ENCODE measurements at places on chromosomes 5 and 9.

- DNase-seq, result no peak
Observed at GRCh38 chr9:115689331-115689730, 464.3 kb upstream of the PAPPA start.

- DNase-seq, result no peak
Observed at GRCh38 chr5:141533897-141534296, 45.0 kb downstream of the PCDHGC5 start.

DNA sequence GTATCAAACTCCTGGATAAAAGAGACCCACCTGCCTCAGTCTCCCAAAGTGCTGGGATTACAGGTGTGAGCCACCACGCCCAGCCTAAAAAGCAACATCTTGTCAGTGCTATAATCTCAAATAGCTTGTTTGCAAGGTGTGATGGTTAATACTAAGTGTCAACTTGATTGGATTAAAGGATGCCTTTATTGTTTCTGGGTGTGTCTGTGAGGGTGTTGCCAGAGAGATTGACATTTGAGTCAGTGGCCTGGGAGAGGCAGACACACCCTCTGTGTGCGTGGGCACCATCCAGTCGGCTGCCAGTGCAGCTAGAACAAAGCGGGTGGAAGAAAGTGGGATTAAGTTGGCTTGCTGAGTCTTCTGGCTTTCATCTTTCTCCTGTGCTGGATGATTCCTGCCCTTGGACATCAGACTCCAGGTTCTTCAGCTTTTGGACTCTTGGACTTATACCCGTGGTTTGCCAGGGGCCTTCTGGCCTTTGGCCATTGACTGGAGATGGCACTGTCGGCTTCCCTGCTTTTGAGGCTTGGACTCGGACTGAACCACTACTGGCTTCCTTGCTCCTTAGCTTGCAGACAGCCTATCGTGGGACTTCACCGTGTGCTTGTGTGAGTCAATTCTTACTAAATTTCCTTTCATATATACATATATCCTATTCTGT, 28.1 kb downstream of the TARS1 start:
- no peak for DNase-seq

GRCh38 chr5:91379914-91380490, 3.1 kb downstream of the ARRDC3 start:
- peak; percentile 90 for DNase-seq

DNA sequence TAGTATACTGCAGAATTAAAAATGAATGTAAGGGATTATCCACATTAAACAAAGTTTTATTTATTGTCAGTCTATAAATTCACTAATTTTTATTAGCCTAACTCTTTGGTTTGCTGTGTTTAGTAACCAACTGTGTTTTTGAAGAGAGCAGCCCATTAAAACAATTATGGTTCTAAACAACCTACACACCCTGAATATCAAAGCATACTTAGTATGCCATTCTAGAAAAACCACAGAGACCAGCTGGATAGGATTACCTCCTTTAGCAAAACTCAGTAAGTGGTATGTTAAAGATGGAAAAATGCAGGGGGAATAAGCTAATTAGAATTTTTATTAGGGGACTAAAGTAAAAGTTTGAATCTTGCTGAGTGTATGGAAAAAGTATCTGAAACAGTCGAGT, 1981.7 kb upstream of the NUDT12 start:
- no peak for DNase-seq

DNA sequence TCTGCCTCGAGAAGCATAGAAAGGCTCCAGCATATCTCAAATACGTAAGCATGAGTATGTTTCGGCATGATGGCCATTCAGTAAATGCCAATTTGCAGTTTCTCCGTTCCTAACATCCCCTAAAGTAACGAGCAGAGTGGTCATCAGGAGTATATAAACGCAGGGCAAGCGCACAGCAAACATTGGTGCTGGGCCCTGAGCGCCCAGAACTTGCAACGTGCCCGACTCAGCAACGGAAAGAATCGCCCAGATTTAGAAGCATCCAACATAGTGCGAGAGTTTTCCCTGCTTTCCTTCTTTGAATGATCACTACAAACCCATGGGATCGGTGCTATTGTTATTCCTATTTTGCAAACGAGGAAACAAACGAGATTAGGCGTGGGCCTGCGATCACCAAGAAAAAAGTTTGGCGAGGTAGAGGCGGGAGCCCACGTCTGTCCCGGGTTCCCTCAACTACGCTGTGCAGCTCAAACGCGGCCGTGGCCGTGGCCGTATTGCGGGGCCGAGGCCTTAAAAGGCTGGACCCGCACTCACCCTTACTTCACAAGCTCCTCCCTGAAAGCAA, 505 bp downstream of the RPS14 start:
- DNase-seq, result no peak

GRCh38 chr5:64295101-64295500, 129.5 kb downstream of the RNF180 start:
- no peak for DNase-seq

- no peak for DNase-seq
Observed at GRCh38 chr5:101663543-101663942, 632.5 kb downstream of the SLCO4C1 start.

- DNase-seq, result no peak
Observed at GRCh38 chr5:170917113-170917512, 55.3 kb downstream of the RANBP17 start.

GRCh38 chr9:79431019-79431679, 140.6 kb upstream of the TLE4 start:
- no peak for DNase-seq

DNA sequence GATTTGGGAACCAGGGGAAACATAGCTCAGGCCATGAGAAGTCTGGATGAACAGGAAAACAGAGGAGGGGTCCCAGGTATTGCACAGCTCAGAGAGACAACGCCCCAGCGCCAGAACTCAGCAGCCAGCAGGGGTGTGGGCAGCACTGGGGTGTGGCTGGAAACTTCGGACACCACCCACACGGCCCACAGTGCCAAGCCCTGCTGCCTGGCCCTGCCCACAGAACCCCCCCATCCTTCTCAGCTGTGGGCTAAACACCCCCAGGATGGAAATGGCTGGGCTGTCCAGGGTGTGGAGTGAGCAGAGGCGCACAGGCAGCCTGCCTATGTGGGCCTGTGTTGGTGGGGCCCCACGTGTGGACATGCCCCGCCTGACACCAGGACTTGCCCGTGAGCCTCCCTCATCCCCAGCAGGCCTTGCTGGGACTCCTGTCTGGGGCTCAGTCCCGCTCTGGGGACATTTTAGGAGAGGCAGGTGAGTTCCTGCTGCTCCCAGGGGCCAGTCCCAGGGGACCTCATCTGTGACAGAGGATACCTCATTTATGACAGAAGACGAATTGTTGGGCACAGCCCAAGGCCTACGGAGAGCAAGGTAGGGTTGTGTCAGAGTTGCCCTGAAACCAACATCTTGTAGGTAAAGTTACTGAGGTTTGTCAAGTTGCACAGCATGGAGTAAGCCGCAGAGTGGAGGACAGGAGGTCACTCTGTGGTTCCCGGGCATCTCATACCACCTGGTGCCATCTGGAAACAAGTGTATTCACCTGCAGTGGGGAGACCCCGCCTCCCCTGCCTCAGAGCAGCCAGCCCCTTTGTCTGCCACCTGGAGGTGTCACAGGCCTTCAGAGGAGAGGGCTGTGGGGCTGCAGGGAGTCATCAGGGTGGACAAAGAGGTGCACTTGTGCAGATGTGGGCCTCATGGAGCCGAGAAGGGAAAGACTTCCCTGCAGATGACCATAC, 183.2 kb downstream of the AUH start:
- DNase-seq, result no peak

All from stimulated activated CD8-positive, alpha-beta memory T cell treated with anti-CD3 and anti-CD28 coated beads, Interleukin-2, amount 100 ng/mL, for 1 hour (primary cell).